NCI-H82 (cell line): ENCODE measurements at places on chromosomes 1 and 21.

DNA sequence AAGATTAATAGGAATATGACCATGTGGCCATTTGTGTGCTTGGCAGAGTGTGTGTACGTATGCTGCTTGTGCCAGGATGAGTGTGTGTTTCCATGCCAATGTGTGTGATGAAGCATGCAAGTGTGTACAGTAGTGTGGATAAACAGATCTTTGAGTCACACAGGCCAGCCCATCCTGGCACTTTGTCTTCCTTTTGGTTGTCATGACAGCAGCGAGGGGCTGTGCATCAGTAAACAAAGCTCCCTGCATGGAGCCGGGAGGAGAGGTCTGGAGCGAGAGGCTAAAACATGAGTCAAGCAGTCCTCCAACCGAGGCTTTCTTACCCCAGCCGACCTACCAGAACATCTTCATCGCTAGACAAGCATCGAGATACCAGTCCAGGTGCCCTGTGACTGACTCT is 221.2 kb downstream of the CACNA1E start:
- DNase-seq, result no peak

DNA sequence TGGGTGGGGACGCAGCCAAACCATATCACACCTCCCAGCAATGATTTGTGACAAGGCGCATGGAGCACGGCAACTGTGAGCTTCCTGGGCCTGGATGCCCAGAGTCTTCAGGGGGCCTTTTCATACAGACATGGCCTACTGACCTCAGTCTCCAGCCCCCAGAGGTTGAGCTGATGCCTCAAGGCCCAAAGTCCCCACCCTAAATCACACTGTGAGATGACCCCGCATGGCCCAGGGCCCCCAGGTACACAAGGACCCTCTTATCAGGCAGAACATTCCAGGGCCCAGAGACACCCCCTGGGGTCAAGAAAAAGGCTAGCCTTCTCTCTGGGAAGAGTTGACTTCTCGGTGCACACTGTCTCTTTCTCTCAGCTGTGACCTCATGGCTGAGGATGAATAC is 179.7 kb upstream of the C1orf174 start:
- DNase-seq, result no peak

DNA sequence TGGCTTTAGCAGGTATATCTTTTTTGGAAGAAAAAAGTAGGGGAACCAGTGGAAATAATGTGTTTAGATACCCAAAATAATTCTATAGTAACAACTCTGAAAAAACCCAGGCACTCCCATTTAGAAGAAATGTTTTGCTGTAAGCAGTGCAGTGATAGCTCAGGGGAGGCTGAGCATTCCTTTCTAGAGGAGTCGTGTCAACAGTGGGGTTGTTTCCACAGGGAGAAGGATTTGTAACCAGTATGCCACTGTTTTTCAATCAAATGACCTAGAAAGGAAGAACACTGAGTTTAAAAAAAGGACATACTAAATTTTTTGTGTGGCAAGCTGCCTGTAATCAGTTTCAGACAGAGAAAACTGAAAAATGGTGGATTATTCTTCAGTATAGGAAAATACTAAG is 2.4 kb downstream of the PGD start:
- no peak for DNase-seq

DNA sequence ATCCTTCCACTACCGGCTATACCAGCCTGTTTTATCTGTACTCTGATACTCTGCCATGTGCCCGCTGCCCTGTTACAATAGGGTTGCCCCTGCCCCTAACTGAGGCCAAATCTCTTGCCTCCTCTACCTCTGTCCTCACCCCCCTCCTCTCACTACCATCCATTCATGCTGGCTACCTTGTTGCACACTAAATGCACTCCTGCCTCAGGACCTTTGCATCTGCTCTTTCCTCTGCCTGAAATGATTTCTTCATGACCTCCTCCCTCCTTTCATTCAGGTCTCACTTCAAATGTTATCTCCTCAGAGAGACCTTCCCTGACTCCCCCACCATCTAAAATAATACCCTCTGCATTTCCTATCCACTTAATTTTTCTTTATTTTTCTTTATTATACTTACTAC is 7.7 kb upstream of the SYDE2 start:
- no peak for DNase-seq

DNA sequence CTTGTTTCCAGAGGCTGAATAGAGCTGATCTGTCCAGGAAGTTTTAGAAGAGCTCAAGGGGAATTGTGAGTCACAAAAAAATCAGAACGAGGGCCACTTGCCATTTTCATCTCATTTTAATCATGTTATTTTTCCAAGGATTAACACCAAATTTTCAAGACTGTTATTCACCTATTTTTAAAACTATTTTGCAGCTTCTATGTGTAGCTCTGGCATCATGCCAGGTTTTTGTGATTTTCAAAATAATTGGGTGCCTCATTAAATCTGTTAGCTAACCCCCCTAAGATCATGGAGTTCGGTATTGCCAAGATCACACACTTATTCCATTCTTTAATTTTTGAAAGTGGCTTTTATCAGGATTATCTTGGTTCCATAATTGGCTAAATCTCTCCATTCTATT is 90.9 kb downstream of the RGS7 start:
- peak; percentile 17 for DNase-seq

DNA sequence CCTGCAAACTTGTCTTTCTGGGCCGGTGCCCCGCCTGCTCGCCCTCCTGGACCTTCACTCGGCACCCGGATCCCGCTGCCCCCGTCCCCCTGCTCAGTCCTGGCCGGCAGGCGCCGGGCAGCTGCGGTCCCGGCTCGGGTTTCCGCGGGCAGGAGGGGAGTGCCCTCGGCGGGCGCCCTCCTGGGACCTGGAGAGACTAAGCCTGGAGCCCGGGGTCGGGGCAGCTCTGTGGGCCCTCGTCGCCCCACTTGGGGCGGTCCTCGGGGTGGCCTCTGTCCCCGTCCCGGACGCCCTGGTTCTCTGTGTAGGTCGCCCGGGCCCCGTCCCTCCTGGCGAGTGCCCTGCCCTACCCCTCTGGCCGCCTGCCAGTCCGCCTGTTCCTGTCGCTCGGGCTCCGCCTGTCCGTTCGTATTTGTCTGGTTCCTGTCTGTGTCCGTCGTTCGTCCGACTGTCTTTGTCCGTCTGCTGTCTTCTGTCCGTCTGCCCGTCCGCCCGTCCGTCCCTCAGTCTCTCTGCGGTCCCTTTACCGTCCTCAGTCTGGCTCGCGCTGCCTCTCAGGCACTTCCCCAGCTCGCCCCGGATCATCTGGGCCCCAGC is 490 bp downstream of the SERINC2 start:
- DNase-seq, result peak; percentile 51

- no peak for DNase-seq
Observed at GRCh38 chr1:212212906-212213305, 72.3 kb upstream of the PPP2R5A start.

- DNase-seq, result no peak
Observed at GRCh38 chr1:240212556-240212955, 120.9 kb downstream of the FMN2 start.

DNA sequence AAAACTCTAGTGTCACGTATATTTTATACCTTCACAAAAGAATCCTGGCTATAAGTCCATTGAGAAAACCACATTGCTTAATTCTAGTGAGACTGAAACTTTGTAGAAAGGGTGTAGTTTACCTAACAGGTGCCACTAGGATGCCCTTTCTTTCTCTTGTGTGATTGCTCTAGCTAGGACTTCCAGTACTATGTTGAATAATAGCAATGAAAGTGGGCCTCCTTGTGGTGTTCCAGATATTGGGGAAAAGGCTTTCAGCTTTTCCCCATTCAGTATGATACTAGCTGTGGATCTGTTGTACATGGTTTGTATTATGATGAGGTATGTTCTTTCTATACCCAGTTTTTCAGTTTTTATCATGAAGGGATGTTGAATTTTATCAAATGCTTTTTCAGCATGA is 39.7 kb upstream of the CHODL start:
- DNase-seq, result peak; percentile 55

DNA sequence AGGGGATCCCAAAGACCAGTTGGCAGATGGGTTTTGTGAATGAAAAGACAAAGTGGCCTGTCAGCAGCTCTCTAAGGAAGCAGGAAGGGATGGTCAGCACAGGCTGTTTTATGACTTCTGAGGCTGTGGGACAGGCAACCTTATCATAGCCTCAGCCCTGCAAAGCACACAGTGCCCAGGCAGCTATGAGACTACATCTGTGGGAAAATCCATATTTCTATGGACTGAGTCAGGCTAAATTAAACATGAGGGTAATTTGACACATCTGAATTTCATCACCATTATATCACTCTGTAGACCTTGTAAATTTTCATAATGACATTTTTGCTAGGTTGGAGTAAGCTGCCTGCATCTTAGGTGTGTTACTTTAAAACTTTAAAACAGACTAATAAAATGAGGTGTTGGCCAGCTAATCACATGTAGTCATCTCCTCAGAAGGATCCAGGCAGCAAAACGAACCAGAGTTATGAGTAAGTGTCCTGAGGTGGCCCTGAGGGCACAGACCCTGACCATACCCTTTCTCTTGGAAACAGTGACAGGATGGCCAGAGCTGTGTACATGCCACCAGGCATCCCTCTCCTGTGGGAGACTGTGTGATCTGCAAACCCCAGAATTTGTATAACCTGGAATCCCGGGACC is 14.6 kb downstream of the NGF start:
- no peak for DNase-seq

GRCh38 chr1:233867028-233867427 is 37.4 kb upstream of the SLC35F3 start:
- no peak for DNase-seq

DNA sequence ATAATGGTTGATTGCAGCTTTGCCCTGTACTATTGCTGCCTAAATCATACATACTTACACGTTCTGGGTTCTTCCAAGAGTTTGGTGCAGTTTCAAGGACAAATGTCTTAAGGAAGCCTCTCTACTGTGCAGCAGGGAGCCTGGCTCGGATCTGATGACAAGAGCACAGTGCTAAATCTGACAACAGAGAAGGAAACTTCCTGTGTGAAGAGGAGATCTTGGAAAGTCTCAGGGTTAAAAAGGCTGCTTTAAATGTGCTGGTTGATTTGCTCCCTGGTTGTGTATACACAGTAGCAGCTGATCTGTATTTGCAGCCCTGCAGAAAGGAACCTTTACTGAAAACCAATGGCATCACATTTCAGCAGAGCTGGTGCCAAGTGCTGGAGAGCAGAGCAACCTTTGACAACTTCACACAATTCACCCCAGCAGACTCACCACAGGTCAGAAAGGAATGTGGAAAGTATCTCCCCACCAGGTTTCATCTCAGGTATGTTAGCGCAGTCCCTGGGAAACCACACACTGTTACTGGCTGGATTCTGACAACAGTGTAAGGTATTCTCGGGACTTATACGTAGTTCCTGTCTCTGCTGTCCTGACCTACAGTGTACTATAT is 355.0 kb upstream of the ESRRG start:
- no peak for DNase-seq

GRCh38 chr1:110671361-110671760 is 3.4 kb downstream of the KCNA3 start:
- DNase-seq, result peak; percentile 21
